ENCODE measurements at places on chromosomes 4 and X.

- peak; percentile 11 for DNase-seq
Observed at GRCh38 chr4:98939892-98940298, 11.0 kb upstream of the EIF4E start.

- no peak for DNase-seq
Observed at GRCh38 chrX:23786268-23786815, 3.4 kb downstream of the SAT1 start.

DNA sequence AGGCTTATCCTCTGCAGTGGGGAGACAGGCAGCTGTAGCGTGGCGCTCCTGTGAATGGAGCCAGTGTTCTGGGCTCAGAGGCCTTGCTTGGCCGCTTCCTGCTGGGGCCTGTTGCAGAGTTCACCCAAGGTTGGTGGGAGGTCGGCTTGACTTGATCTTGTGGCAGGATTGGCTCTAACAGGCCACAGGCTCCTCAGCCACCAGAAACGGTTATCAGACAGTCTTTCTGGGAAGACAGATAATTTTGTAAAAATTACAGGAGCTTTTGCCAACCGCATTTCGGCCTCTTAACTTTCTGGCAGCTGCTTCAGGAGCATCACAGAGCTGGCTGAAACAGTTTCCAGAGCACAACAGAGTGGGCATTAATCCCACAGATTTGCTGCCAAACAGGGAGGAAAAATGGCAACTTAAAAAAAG, 66.4 kb downstream of the DIPK2B start:
- DNase-seq = no peak

DNA sequence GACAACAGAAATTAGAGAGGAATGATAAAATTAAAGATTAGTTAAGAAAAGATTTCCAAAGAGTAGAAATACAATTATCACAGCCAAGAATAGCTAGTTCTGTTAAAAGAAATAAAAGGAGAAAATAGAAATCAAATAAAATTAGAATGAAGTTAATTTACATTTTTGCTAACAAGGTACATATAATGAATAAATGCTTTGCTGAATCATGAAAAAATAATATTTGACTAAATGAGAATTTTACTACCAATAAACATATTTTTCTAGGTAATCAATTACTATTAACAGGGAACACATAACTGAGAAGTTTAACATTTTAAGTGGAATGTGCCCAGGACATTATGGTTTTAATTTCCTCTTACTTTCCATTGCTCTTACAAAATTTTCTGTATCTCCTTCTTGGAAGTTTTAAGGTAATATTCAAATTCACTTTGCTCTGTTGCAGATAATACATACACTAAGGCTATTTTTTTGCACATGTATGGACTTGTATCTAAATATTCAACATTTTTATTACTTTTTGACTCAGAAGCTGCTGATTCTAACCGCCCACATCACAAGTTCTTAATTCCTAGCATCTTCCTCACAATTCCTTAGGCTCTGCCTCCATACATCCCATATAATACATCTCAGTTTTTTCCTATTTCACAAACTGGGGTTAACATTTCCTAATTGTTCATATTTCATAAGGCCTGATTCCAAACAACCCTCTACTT, 870.7 kb upstream of the INTU start:
- DNase-seq = no peak

DNA sequence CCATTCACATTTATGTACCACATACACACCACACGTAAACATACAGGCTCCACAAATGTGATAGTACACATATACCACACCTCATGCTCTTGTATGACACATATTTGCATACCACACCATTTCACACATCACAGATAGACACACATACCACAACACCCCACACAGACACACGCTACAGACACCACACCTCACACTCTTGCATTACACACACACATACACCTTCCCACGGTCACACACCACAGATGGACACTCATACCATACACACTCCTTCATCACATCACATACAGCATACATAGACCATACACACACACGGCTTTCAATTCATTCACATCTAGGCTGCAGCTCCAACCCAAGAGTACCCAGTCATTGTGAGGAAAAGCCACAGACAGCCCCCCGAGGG, 222.5 kb upstream of the RPL34 start:
- DNase-seq = no peak

DNA sequence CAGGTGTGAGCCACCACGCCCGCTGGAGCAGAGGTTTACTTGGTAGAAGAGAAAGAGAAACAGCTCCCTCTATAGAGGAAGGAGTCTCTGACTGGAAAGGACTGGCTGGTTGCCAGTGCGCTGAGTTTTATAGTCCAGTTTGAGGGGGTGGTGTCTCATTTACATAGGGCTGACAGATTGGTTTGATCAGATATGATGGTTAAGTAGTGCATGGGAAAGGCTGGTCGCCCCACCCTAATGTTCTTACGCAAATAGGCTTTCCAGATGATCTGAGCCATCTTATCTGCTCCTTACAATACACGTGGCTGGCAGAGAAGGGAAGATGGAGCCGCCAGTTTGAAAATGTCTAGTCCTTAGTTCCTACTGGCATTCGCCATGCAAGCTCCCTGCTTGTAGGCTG, 439.5 kb downstream of the NAF1 start:
- no peak for DNase-seq

- no peak for DNase-seq
Observed at GRCh38 chr4:164212714-164213113, 541.2 kb upstream of the SMIM31 start.

DNA sequence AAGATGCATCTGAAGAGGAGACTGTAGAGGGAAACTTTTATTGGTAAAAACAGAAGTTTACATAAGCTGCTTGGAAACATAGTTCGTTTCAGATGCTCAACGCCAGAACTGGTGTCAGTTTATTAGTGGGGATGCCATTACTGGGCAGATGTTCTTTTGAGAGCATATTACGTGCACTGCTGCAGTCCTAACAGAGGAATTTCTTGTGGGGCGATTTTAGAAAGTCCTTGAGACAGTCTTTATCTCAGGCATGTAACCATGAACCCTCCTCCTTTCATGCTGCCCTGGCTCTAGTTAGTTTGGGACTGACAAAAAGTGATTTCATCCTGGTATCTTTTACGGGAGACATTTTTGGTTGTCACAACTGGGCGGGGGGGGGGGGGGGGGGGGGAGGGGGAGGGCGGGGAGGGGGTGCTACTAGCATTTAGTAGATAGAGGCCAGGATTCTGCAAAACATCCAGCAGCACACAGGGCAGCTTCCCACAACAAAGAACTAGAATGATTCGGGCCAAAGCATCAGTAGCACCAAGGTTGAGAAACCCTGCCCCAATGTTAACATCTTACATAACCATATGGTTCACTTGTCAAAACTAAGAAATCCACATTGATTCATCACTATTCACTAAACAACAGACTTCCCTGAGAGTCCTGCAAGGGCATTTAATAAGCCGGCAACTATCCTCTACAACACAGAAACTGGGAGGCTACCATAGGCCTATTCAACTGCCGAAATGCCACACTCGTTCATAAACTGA, 118.6 kb upstream of the FTHL17 start:
- DNase-seq = no peak

GRCh38 chr4:932713-933070, 432 bp downstream of the TMEM175 start:
- DNase-seq = no peak

DNA sequence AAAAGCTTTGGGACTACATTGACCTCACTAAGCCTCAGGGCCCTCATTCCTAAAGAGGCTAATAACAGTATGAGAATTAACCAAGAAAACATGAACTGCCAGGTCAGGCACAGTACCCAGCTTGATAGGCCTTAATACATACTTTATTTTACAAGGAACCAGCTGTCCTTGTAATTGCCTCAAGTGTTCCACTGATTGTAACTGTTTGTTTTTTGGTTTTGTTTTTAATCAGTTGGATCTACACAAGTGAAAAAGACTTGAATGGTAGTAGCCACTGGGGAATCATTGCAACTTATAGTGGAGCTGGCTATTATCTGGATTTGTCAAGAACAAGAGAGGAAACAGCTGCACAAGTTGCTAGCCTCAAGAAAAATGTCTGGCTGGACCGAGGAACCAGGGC, 35.6 kb downstream of the PKD2 start:
- no peak for DNase-seq

GRCh38 chrX:53768451-53768850, 81.9 kb upstream of the HUWE1 start:
- DNase-seq = no peak

DNA sequence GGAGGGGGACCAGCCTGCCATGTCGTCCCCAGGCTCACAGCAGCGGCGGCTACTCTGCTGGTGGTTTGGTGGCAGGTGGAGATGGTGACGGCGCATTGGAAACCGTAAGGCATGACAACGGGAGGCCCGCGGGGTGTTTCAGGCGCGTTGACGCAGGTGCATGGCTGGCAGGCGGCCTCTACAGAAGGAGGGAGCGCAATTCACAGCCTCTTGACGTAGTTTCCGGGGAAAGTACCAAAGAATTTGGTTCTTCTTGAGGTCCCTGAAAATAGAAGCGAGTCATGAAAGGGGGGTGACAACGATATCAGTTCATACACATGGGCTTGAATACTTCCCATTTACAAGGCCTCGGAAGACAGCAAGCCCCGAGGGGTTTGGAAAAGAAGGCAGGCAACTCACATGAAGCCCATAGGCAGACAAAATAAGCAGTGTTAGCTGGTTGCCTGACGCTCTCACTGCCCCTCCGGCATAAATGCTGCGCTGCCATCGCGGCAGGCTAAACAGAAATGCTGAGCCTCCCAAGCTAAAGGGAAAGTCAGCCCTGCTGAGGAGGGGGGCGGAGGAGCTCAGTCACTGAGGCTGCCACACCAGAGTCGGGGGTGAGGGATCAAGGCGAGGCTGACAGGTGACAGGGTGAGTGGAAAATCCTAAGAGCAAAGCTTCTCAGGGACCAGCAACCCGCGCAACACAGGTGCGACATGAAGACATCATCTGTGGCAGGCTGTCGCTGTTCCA, 52.3 kb upstream of the PDLIM3 start:
- DNase-seq = peak; percentile 72

- DNase-seq = no peak
Observed at GRCh38 chr4:146267826-146268225, 53.5 kb downstream of the REELD1 start.

GRCh38 chr4:113524096-113524495, 237.4 kb downstream of the CAMK2D start:
- DNase-seq = no peak

GRCh38 chr4:51851090-51851936, 8.4 kb downstream of the DCUN1D4 start:
- no peak for DNase-seq

GRCh38 chr4:104795264-104795939, 300.7 kb upstream of the CXXC4 start:
- no peak for DNase-seq

GRCh38 chr4:101987623-101988243, 197.2 kb downstream of the BANK1 start:
- DNase-seq = no peak

- no peak for DNase-seq
Observed at GRCh38 chrX:101450961-101451360, 34.3 kb upstream of the ARMCX4 start.

DNA sequence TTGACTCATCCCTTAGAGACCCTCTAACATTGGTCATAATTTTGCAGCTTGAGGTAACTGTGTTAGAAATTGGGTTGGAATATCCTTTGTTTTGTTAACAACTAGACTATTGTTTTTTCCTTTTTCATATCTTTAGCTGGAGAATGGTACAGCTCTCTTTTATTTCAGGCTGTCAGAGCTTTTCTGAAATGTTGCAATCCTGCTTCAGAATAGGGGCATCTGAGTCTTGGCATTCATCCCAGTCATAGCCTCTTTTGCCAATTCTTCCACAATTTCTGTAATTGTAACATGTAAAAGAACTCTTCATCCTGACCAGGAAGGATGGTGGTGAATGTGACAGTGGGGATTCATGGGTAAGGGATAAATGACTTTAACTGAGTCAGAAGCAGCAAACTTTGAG, 128.7 kb downstream of the FHIP1A start:
- DNase-seq = no peak

- DNase-seq = no peak
Observed at GRCh38 chrX:10656214-10656613, 35.8 kb upstream of the MID1 start.

- DNase-seq = no peak
Observed at GRCh38 chrX:19283597-19284339, 60.0 kb upstream of the PDHA1 start.

DNA sequence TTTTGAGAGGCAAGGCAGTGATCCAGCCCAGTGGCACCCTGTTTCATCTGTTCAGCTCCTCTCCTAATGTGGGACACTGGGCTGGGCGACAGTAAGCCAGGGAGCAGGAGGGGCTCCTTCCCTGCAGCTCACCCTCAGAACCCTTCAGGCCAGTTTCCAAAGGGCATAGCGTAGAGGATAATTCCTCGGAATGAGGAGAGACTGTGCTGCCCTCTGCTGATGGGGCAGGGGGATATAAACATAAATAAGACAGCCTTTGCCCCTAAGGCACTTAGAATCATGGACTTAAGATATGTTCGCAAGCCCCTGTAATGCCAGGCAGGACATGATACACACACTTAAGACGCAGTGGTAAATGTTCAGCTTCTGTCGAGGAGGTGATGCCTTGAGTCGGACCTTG, 27.9 kb upstream of the ZNF185 start:
- no peak for DNase-seq

GRCh38 chr4:6180841-6181631, 19.3 kb downstream of the JAKMIP1 start:
- DNase-seq = no peak

- no peak for DNase-seq
Observed at GRCh38 chrX:123350226-123350625, 166.1 kb downstream of the GRIA3 start.

DNA sequence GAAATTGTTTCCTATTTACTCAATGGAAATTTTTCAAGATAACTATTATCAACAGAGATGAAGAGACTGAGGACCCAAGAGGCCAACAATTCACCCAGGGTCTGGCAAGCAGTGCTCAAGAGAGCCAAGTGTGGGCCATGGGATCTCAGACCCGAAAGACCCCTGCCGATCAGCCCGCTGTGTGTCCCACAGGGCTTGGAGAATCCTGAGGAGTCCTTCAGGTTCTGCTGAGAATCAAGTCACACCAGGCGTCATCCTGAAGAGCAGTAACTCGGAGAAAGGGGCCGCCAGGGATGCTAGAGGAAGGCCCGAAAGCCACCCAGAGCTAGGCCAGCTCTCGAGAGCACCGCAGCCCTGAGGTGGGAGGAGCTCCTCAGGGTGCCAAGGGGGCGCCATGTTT, 48.7 kb downstream of the FGFRL1 start:
- DNase-seq = no peak

DNA sequence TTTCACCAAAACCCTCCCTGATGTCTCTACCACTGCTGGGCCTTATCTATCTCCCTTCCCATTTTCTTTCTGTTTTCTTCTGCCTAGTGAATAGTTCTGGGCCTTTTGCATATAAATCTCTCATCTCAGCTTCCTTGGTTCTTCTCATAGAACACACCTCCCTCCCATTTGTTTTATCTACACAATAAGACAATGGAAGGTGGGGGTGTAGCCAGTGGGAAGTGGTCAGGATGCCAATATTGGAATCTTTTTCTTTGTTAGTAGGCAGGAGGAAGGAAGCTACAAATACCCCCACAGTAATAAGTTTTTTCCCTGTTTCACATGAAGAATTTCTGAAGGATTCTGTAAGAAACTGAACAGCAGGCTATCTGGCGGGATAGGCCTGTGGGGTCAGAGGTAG, 30.9 kb upstream of the RHOH start:
- DNase-seq = no peak

All from memory B cell (primary cell).